Activated CD4-positive, alpha-beta memory T cell treated with anti-CD3 and anti-CD28 coated beads for 36 hours (primary cell): ENCODE measurements at places on chromosomes 3 and 15. TPM values are rescaled to one million over a fixed set of nuclear protein-coding genes. Genes with fewer than 3 reads are reported as not detected.

DNA sequence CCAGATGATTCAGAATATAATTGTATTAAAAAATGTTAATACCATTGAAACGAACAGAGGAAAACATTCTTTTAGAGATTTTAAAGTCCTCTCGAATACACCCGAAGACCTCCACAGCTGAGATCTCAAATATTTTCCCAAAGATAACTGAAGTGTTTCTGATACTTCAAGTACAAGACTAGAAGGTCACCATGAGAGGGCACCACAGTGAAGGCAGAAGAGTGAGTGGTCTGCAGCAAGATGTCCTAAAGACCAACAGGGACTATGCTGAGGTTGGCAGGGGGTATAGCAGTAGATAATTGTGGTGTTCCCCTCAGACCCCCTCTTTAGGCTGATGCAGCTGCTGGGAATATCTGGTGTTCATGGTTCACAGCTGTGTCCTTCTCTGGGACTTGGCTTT, 156.5 kb downstream of the PDCD6IP start:
- no peak for DNase-seq

DNA sequence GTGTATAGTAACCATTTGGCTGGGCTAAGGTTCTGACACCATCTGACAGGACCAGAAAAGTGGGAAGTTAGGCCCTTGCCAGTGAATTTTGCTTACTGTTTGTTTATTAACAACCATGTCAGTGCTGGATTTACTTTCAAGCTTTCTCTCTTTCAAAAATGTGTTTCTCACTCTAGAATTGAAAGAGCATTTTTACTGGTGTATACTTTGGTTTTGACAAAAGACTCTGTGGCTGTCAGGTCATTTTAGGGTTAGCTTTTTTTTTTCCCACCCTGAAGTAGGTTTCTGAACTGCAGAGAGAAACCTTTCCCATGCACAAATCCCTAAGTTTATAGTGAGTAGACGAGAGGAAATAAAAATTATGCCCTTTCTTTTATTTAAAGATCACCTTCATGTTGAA, 230.0 kb upstream of the TBC1D5 start:
- no peak for DNase-seq

DNA sequence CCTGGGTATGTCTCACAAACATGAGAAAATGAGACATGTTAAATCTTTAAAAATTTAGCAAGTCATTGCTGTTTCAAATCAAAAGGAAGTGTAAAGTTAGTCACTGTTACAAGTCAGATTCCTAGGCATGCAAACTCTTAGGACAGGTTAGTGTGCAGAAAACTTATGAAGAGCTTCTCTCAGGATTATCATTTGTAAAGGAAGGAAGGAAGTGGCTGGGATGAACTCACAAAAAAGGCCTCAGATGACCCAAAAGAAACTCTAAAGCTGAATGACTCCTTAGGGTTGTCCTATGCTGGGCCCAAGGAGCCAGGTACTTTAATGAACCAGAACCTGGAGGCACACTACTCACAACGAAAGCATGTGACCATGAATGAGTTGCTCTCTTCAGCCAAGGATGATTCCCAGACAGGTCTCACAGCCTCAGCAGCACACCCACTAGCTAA, 25.0 kb downstream of the MSL2 start:
- DNase-seq = peak; percentile 51

DNA sequence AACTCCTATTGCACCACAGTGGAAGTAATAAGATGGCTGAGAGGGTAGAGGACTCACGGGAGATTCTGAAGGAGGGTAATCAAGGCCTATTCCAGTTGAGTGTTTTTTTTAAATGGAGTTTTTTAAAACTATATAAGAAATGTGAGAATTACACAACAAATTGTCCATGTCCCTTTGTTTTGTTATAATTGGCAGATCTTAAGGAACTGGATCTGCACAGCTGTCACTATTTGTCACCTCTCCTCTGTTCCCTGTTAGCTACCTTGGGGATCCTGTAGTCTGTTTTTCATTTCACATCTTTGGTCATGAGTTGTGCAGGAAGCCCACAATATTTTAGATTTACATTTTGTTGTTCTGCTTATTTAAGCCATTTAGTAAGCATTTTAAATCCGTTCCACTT, 77.3 kb upstream of the TSPAN3 start:
- no peak for DNase-seq

GRCh38 chr15:72491768-72492167, 17.6 kb downstream of the ARIH1 start:
- no peak for DNase-seq

DNA sequence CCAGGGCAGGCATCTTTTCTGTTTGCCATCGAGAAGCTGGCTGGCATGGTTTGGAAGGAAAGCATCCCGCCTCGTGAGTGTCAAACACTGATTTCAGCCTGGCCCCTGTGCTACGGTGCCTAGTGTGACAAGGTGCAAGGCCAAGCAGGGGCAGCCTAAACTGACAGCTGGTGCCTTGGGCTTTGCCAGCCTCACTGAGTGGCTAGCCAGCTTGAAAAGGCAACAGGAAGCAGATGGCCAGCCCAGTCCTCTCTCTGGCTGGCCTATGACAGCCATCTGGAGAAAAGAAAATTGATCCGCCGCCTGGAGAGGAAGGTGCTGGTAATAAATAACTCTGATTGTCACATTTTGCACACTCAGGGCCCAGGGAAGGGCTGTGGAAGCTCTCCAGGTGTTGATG, 52.2 kb downstream of the C3orf85 start:
- no peak for DNase-seq

GRCh38 chr15:95087253-95087609, 855.9 kb downstream of the MCTP2 start:
- no peak for DNase-seq

DNA sequence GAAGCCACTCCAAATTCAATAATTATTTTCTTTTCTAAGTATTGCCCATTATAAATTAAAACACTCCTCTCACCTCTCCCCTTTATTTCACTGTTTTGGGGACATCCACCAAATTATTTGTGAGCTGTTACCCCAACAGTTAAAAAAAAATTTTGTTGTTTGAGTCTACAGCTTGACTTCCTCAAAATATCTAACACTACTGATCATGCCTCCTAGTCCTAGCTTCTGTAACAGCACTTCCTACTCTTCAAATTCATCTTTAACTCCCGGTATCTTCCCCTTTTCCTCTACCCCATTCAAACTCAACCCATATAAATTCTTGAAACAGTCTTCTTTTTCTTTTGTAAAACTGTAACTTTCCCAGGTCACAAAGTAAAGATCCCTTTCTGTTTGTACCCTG, 15.9 kb downstream of the PARL start:
- DNase-seq = no peak

DNA sequence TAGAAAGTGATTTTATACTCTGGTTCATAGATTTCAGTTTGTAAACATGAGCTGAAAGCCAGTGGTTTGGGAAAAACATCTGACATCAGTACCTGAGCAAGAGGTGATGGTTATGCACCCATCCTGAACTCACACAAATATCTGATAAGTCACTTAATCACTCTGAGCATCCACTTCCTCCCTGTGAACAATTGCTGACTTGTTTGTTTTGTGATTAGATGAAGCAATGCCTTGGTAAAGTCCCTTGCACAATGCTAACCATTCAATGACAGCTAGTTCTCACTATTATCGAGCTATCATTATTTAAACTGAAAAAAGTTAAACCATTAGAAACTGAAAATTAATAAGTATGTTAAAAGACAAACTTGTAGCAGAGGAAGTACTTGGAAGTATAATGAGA, 303.0 kb downstream of the PLOD2 start:
- DNase-seq = no peak

- no peak for DNase-seq
Measured at GRCh38 chr15:99630607-99631131, 64.9 kb downstream of the MEF2A start.

DNA sequence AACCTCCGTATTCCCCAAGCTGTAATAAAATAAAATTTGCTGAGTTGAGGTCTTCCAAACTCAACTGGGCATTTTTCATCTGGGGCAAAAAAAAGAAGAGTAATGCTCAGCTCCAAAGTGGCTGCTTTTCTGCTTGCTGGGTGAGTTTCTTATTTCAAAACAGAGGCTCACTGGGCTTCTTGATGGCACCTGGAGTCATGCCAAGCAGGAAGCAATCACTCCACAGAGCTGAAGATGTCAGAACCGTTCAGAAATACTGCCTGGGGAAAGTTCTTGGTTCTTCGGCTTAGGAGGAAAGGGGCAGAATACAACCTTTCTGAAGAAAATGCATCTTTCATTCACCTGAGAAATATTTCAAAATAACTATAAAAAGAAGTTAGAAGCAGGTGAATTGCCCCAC, 4.1 kb downstream of the CCR9 start:
- peak; percentile 17 for DNase-seq

DNA sequence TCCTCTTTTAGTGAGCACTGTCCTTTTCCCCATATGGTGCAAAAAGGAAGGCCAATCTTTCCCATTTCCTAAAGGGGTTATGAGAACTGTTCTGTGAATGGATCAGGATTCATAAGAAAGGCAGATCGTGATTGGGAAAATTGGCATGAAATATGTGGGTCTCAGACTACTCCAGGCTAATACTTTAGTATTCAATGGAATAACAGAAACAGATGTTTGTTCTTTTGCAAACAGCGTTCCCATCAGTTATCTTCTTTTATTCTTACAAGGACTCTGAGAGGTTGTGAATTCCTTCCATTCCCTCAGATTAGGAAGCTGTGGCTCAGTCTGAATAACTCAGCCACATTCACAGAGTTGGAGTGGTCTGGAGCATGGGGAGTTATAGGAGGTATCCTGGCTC, 51.3 kb upstream of the MTMR10 start:
- no peak for DNase-seq

- peak; percentile 48 for DNase-seq
Measured at GRCh38 chr15:64844576-64845145, 2.9 kb downstream of the PLEKHO2 start.

DNA sequence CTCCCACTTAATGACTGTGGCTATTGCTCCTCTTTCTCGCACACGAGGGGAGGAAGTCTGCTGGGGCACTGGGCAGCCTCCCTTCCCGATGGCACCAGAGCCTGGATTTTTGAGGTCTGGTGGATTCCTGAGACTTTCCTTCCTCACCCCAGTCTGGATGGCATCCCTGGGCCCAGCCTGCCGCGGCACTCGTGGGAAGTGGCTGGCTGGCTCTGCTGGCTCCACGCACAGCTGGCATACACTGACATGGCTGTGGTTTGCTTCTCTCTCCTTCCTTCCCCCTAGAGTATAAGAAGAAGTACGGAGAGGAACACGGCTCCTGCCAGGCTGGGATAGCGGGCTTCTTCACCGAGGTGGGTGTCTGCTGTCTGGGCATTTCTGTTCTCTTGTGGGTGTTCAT, 319.8 kb upstream of the LRRFIP2 start:
- no peak for DNase-seq

DNA sequence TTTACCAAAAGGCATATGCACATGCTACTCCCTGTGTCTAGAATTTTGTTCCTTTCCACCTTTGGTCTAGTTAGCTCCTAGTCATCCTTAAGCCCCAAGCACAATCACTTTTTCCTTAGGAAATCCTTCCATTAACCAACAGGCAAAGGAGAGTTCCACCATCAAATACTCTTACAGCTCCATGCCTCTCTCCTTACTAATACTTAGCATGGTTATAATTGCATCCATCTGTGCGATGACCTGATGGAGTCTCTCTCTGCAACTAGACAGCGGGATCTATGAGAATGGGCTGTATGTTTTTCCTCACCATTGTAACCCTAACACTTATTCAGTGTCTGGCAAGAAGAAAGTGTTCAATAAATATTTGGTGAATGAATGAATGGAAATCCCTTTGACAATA, 69.3 kb upstream of the SMAD3 start:
- DNase-seq = no peak

- peak; percentile 57 for DNase-seq
Measured at GRCh38 chr15:64651601-64652191, 123.7 kb downstream of the RBPMS2 start.

DNA sequence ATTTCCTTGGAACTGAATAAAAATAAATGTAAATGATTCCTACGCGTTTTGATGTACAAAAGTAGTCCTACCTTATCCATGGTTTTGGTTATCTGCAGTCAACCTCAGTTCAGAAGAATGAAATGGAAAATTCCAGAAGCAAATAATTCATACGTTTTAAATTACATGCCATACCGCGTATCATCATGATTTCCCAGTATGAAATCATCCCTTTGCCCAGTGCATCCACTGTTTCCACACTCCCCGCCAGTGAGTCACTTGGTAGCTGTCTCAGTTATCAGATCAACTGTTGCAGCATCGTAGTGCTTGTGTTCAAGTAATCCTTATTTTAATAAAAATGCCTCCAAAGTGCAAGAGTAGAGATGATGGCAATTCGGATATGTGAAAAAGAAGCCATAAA, 9.1 kb upstream of the MFSD1 start:
- DNase-seq = no peak

DNA sequence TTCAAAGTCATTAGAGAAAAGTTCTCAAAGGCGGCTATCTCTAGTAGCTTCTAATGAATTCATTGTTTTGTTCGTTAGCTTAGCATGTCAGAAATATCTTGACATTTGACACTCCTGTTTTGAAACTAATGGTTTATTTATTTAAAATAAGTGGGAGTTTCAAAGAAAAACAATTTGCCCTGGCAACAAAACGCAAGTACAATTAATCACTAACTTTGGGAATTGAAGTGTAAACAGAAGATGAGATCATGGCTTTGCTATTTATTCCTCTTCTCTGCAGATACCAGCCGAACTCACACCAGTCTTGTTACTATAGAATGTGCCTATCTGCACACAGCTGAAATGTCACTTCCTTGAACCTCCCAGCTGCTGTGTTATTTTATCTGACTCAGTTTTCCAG, 27.5 kb downstream of the MASP1 start:
- DNase-seq = no peak

The ROPN1B gene
- total RNA-seq = not detected

The AMT gene
- total RNA-seq = 2.4 TPM

The B3GALNT1 gene
- 1.6 TPM for total RNA-seq

The ANKDD1A gene
- total RNA-seq = 6.3 TPM

The THPO gene
- total RNA-seq = not detected

The FSD2 gene
- total RNA-seq = not detected

The DLL4 gene
- not detected for total RNA-seq
